HFF-Myc (cell line): ENCODE measurements at places on chromosomes 12 and 14.

DNA sequence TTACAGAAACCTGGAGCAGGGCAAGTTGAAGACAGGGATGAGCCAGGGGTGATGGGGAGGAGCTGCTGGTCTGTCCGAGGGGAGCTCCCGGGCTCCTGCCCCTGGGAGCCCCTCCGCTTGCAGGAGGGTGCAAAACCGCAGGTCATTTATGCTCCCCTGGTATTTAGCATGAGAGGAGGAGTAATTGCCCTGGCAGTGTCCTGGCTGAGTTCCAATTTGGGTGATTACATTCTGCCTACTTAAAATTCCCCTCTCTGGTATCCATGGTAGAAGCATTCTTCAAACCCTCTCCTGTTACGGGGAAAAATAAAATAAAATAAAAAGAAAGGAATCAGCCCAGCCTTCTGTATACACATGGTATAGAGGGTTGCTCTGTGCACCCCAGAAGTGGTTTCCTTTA, 61.7 kb upstream of the VRK1 start:
- DNase-seq: no peak

DNA sequence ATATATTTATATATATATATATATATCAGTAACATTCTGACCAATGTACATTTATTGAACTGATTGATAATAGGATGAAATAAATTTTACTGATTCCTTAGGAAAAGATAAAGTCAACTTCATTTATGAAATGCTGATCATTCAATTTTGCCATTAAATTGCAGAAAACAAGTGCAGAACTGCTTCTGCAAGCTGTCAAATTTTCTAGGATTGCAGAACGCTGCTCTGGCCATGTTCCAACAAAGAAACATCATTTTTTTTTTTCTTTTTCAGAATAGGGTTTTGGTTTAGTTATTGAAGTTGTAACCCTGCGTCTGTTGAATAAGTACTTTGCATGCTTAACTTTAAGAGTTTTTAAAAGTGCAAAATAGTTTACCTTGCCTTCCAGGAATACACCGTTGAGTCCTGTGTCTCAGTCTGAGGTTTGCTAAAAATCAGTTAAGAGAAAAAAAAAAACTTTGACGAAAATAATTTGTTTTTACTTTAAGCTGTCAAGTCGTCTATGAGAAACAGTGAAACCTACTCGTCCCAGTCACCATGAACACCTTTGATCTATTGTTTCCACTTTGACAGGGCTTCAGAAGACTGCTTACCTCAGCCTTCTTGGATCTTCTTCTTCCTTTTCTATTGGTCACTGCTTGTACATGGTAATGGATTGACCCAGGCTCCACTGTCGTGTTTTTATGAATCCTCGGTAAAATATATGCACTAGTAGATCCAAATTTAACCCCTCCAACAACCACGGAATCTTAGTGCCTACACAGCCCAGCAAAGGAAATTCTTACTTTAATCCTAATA, at the start of gene KERA:
KERA (minus strand) TSS at position 657 of the 798 bp plus-strand sequence. CDS start 1,743 bp downstream, outside the sequence.
- DNase-seq: no peak

DNA sequence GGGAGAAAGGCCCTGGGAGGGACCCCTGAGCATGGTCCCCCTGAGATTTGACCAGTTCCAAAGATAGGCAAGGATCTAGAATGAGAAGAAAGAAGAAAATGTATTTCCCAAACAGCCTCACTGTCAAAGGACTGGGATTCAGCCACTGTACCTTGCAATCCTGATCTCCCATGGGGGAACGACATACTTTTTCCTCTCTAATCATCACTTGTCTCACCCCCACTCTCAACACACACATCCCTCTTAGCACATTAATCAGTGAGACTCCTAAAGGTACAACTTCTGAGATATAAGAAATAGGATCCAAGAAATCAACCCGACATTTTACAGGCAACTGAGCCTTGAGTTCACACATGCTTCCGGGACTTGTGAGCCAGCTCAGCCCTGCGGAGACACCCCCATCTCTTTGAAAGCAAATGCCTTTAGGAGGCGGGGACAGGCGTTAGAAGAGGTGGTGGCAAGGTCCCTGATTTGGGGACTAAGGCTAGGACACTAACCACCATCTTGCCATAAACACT, 1.4 kb downstream of the MAP3K9 start:
- no peak for DNase-seq

- DNase-seq: no peak
These were observed 1.9 kb downstream of the R3HDM2 start for GRCh38 chr12:57428965-57429364.

GRCh38 chr14:96752594-96752993, 44.6 kb upstream of the VRK1 start:
- DNase-seq: peak; percentile 46

DNA sequence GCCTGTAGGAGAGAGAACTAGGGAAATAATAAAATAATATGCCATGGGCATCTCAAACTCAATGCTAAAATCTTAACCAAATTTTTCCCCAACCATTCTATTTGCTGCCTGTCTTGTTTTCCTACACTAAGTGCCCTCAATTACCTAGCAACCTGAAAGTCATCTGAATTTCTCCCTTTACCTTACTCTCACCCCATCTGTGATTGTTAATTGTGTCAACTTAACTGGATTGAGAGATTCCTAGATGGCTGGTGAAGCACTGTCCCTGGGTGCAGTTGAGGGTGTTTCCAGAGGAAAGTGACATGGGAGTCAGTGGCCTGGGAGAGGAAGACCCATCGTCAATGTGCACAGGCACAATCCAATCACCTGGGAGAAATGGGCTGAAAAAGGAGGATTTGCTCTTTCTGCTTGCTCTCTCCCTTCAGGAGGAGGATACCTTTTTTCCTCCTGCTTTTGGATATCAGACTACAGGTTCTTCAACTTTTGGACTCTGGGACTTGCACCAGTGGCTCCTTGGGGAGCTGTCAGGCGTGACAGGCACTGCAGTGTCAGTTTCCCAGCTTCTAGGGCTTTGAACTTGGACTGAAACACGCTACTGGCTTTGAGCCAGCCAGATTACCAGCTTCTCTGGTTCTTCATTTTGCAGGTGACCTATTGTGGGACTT, 100.1 kb downstream of the PPP1R12A start:
- no peak for DNase-seq

DNA sequence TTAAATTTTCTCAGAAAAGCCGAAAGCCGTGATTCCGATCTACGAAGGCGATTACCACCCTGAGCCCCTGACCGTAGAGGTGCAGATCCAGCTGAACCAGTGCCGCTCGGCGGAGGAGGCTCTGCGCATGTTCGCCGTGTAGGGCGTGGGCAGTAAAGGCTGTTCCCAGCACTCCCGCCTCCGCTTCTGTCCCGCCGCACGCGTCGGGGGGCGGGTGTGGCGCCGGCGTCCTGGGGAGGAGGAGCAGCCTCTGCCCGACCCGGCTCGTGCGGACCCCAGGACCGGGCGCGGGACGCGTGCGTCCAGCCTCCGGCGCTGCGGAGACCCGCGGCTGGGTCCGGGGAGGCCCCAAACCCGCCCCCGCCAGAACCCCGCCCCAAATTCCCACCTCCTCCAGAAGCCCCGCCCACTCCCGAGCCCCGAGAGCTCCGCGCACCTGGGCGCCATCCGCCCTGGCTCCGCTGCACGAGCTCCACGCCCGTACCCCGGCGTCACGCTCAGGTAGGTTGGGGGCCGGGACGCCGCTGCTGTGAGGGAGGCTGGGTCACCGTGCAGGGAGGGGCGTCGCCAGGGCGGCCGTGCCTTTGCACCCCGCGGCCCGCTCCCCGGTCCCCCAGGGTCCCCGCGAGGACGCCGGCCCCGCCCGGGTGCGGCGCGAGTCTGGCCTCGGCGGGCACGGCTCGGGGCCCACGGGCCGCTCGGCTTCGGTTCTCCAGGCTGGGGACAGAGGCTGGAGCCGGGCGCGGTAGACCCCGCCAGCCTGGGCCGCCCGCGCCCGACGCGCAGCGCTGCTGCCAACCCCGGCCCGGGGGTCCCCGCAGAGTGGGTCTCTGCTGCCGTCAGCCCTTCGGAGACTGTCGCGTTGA, at the start of gene B3GNT4:
B3GNT4 (plus strand) TSS at position 409 of the 866 bp plus-strand sequence. CDS start 910 bp downstream, outside the sequence.
- no peak for DNase-seq

GRCh38 chr14:97329701-97330100, 532.5 kb downstream of the VRK1 start:
- DNase-seq: no peak

GRCh38 chr14:92425101-92425500, 88.5 kb upstream of the RIN3 start:
- DNase-seq: no peak

- DNase-seq: no peak
These were observed 231.2 kb downstream of the ATP23 start for GRCh38 chr12:58172433-58173073.

DNA sequence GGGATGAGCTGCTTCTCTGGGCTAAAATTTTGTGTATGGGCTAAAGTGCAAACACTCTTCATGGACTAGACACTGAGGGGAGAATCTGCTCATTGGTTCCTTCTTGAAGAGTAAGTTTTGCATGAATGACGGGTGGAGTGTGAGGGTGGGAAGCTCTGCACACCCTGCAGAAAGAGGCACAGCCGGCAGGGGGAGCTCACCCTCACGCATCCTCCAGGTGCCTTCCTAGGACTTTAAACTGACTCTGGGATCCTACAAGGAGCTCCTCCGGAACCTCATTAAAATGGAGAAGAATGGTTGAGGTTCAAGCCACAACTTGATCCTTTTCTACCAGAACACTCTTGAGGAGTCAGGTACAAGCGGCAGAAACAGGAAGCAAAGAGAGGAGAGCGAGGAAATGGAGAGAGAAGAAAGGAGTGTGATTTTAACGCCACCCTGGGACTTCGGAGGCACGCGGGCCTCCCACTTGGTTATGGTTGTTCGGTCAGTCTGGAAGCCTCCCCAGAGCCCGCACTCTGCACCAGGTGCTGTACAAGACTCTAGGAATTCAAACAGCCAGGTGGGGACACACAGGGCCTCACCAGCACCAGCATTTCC, 87.5 kb downstream of the SETD3 start:
- no peak for DNase-seq

DNA sequence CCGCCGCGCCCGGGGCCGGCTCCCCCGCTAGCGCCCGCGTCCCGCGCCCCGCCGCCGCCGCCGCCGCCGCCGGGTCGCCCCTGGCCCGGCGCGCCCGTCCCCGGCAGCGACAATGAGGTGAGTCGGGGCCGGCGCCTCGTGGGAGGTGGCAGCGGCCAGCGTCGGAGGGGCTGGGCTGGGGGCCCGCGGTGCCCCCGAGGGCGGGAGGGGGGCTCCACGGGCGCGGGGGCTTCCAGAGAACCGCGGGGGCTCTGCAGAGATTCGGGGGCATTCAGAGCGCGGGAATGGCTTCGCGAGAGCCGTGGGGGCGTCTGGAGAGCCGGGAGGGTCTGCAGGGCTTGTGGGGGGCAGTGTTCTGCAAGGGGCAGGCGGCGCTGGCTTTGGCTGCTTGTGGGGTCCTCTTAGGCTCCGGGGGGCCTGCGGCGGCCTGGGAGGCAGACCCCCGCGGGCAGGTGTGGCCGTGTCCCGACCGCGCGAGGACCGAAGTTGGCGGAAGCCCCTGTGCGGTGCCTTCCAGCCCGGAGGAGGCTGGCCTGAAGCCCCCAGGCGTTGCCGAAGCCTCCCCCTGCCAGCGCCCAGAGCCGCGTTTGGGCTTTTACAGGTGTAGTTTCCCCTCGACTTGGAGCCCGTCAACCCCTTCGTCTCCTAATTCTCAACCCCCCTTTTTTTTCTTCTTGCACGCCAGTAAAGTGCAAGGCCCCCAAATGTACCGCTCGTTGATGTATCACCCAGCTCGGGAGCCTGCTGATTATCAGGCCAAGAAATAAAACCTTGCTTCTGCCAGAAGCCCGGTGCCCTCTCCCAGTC, 93.1 kb upstream of the EVL start:
- no peak for DNase-seq

GRCh38 chr14:106228541-106229158, 702.3 kb downstream of the TMEM121 start:
- no peak for DNase-seq

- no peak for DNase-seq
These were observed 2.9 kb upstream of the CALM1 start for GRCh38 chr14:90393966-90394365.

DNA sequence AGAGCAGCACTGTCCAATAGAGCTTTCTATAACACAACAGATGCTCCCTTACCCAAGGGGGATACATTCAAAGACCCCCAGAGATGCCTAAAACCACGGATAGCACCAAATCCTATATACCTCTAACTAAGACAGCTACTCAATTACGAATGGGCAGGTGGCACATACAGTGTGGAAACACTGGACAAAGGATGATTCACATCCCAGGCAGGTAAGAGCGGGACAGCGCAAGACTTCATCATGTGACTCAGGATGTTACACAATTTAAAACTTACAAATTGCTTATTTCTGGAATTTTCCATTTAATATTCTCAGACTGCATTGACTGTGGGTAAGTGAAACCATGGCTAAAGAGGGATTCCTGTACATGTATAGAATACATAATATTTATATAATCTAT, 5.5 kb upstream of the HCFC2 start:
- DNase-seq: no peak

DNA sequence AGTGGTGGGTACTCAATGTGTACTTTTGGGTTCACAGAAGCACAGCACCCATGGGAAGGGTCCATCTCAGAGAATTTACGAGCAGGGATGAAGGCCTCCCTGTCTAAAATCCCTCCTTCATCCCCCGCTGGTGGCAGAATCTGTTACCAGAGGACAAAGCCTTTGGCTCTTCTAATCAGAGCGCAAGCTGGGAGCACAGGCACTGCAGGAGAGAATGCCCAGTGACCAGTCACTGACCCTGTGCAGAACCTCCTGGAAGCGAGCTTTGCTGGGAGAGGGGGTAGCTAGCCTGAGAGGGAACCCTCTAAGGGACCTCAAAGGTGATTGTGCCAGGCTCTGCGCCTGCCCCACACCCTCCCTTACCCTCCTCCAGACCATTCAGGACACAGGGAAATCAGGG, 1.5 kb upstream of the GPR162 start:
- DNase-seq: no peak
